Activated T-helper 1 cell treated with Interleukin-2 at 50 U/mL for 16 hours (primary cell): ENCODE measurements at places on chromosomes 16 and 17.

GRCh38 chr16:66044556-66044955 is 321.9 kb upstream of the CDH5 start:
- no peak for DNase-seq

DNA sequence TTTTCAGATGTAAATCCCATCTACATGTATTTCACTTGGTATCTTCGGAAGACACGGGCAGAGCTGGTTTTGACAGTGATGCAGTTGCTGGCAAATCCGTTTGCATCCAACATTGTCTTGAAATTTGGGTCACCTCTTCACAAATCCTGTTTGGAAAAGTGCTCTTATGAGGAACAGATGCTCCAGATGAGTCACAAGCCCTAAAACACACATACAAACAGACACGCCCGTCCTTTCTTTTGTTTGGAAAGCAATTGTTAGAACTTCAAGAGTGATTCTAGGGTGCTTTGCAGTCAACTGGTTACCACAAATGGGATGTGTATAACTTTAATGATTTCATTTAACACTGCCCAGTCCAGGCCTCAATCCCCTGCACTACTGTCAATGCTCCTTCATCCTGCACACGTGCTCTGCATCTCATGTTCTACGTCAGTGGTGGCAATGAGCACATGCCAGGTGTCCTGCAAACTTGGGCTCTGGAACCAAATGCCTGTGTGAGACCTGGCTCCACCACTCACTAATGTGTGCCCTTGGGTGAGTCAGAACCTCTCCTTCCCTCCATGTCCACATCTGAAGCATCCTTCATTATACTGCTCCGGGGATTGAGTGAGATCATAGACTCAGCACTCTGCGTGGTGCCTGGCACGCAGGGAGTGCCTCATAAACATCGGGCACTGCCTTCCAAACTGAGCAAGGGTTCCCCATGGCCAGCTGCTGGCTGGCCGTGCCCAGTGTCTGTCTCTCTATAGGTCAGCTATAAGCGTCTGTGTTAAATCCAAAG is 19.3 kb upstream of the FOXF1 start:
- no peak for DNase-seq

DNA sequence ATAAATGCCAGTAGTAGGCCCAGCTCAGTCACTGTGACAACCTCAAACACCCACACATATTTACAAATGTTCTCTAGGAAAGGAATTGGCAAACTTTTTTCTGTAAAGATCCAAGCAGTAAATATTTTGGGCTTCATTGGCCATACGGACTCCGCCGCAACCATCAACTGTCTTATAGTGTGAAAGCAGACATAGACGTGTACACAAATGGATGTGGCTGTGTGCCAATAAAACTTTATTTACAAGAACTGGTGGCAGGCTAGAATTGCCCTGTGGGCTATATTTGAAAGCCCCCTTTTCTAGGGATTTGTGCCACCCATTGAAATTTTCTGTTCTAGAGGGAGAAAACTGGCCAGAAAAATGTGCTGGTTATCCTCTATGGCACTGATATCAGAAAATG is 683.8 kb upstream of the EEF2KMT start:
- no peak for DNase-seq

GRCh38 chr17:50060951-50061712 is 5.2 kb downstream of the ITGA3 start:
- no peak for DNase-seq

GRCh38 chr16:4940719-4941118 is 3.8 kb upstream of the PPL start:
- no peak for DNase-seq

GRCh38 chr16:76309639-76310335 is 32.6 kb downstream of the CNTNAP4 start:
- DNase-seq, result no peak

GRCh38 chr16:26742040-26742439 is 324.7 kb upstream of the C16orf82 start:
- no peak for DNase-seq

DNA sequence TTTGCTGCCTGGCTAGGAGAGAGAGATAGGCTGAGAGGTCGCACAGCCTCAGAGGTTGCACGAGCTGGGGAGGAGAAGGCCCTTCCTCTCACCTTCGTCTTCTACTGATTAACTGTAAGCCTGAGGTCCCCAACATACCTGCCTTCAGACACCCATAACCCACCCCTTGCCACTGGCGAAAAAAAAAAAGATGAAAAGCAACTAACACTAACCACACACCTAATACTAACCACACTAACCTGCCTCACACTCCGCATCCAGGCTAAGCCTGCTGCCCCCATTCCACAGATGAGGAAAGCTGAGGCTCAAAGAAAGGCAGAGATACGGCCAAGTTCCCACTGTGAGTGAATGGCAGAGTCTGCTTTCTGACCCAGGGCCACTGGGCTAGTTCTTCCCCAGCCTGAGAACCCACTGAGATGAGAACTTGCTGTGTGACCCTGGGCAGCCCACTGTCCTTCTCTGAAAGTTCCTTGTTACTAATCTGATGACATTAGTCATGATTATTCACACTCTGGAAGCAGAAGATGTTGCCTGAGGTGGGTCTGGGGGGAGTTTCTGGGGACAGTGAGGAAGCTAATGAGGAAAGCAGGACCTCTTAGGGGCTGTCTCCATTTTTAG is 4.6 kb downstream of the IL21R start:
- no peak for DNase-seq

GRCh38 chr17:13200671-13201070 is 182.8 kb upstream of the ELAC2 start:
- DNase-seq, result no peak

GRCh38 chr17:16374146-16374938 is 6.5 kb upstream of the UBB start:
- no peak for DNase-seq

DNA sequence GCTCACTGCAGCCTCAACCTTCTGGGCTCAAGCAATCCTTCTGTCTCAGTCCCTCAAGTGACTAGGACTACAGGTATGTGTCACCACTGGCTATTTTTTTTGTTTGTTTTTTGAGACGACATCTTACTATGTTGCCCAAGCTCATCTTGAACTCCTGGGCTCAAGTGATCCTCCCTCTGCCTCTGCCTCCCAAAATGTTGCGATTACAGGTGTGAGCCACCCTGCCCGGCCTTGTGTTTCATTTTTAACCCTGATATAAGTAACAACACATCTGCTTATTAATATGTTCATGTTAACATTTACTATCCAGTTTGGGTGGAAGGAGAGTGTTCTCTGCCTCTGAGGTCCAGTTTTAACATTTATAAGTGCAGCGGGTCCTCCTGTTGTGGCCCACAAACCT is 3.1 kb downstream of the FAM20A start:
- no peak for DNase-seq

DNA sequence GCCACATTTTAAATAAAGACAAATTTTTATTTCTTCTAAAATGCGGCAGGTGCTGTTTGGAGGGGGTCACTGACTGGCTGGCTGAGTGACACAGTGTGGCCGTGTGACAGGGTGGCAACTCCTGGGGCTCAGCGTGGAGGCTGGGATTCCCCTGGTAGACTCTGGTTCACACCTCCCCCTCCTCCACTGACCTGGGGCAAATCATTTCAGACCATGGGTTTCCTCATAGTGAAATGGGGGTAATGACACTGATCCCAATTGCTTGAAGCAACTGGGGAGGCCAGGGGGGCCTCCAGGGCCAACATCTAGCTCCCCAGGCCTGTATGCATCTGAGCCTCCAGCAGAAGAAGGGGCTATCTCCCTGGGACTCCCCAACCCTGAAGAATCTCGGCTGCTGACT is 6.6 kb downstream of the HSD11B2 start:
- DNase-seq, result no peak

DNA sequence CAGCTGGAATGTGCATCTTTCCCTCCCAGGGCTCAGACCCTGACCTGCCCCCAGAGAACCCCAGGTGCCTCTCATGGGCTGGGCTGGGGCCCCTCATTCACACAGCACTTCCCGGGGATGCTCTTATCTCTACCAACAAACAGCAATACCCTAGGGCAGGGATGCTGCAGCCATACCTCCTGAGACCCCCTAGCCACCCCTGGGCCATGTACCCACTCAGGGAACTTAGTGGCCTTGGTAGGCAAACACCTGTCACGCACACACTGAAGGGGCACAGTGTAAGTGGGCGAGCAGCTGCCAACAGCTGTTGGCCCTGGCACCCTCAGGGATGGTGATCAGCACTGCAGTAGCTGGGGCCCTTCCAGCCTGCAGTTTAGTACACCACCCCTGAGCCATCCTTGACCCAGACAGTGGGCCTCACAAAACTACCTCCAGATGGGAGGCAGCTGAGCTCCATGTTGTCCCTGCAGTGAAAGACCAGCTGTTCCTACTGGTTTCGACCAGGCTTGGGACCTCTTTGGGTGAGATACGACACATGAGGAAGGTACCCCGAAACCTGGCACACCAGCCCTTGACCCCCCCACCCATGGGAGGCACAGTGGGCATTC is 1723.6 kb downstream of the TP53TG3F start:
- no peak for DNase-seq

- DNase-seq, result no peak
Measured at GRCh38 chr17:8188263-8188839, 1.6 kb downstream of the BORCS6 start.

- DNase-seq, result no peak
Measured at GRCh38 chr17:39781031-39781860, 43.5 kb downstream of the GRB7 start.

GRCh38 chr17:80604670-80605010 is 60.0 kb downstream of the RPTOR start:
- DNase-seq, result no peak

- DNase-seq, result no peak
Measured at GRCh38 chr17:44095647-44096496, 25.3 kb downstream of the G6PC3 start.

DNA sequence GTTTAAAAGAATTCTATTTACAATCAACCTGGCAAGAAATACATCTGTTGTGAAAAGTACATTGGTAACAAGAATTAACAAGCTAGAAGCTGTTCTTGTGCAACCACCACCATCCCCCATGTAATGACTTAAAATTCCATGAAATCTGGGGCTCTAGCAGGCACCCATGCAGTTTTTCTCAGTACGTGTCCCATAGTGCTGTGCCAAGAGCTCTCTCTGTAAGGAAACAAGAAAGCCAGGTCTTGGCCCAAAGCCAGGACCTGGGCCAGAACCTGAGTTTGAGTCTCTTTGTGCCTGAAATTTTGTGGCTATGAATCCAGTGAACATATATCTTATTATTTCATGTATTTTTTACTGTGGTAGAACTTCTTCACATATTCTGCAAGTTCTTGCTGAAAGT is 46.6 kb downstream of the NUP93 start:
- DNase-seq, result no peak

- no peak for DNase-seq
Measured at GRCh38 chr16:7503666-7504065, 171.0 kb downstream of the RBFOX1 start.

GRCh38 chr17:47373002-47373401 is 49.2 kb downstream of the EFCAB13 start:
- DNase-seq, result no peak

DNA sequence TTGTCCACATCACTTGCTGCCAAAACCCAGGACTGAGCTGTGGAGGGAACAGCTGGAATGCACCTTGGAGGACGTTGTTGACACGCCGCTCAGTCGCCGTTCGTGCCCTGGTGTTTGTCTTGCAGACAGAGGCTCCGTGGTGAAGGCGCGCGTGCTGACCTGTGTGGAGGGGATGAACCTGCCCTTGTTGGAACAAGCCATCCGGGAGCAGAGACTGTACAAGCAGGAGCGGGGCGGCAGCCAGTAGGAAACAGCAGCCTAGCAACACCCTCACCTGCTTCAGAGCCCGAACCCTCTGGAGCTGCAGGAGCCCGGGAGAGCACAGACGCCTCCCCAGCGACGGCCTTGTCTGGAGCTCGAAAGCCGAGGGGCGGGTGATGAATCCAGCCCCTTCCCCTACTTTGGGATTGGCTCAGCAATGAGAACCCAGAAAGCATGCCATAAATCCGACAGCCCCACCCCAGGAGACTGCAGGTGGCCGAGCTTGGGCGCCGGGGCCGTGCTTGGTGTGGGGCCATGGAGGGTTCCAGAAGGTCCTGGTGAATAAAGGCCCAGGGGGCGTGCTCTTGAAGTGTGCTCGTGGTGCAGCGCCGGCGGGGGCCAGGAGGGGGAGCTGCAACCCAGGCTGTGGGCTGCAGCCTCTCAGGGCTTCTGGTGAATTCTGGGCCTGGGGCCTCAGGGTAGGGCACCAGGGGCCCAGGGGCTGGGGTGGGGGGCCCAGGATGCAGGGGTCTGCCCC is 470 bp upstream of the CDK3 start:
- DNase-seq, result peak; percentile 38

DNA sequence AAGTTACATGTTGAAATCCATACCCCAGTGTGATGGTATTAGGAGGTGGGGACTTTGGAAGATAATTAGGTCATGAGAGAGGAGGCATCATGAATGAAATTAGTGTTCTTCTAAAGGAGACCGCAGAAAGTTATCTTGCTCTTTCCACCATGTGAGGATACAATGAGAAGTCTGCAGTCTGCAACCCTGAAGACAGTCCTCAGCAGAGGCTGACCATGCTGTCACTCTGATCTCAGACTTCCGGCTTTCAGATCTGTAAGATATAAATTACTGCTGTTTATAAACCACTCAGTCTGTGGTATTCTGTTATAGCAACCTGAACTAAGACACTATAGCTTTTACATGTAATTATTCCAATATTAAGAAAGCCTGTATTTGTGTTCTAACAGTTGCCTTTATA is 116.7 kb upstream of the CES5A start:
- DNase-seq, result no peak

DNA sequence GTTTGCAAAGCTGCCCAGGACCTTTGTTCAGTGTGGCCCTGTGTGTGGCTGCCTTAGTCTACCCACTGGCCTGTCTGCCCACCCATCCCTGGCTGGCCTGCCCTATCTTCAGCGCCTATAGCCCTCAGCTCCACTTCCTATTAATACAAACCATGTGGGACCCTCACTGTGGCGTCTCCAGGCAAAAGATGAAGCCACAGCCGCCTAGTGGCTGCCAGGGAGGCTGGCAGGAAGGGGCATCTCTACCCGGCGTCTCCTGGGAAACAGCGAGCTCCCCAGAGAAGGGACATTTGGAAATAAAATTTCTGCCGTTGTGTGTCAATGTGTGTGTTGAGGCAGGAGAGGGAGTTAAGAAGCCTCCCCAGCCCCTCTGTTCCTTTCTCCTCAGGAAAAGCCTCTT is 31.5 kb downstream of the NEUROD2 start:
- DNase-seq, result no peak

GRCh38 chr16:58584831-58585505 is 44.7 kb downstream of the CNOT1 start:
- DNase-seq, result no peak

GRCh38 chr16:25009822-25010221 is 5.3 kb downstream of the ARHGAP17 start:
- DNase-seq, result no peak

- no peak for DNase-seq
Measured at GRCh38 chr17:54948380-54948779, 20.1 kb downstream of the COX11 start.

- DNase-seq, result no peak
Measured at GRCh38 chr17:50908140-50908859, 42.1 kb upstream of the TOB1 start.
